Epithelial cell of proximal tubule (primary cell): ENCODE measurements at places on chromosomes 16 and 17. TPM values are rescaled to one million over a fixed set of nuclear protein-coding genes. Genes with fewer than 3 reads are reported as not detected.

Gene JUP
- total RNA-seq, result 314 and 425 TPM in 2 replicates

Gene AGRP
- not detected in 2 replicates for total RNA-seq

Gene HBM
- not detected in 2 replicates for total RNA-seq

Gene HS3ST4
- total RNA-seq, result not detected in 2 replicates

Gene PIK3R6
- not detected in 2 replicates for total RNA-seq

Gene CSNK2A2
- total RNA-seq, result 20.0 and 20.2 TPM in 2 replicates

Gene PRAC1
- total RNA-seq, result not detected in 2 replicates

Gene TPPP3
- total RNA-seq, result 0.36 TPM in 1 of 2 replicates, not detected in the other

Gene NOS2
- total RNA-seq, result under 0.01 and 0.07 TPM in 2 replicates

Gene EME1
- 13.2 and 13.8 TPM in 2 replicates for total RNA-seq

Gene CCL5
- not detected in 2 replicates for total RNA-seq

Gene RAB26
- total RNA-seq, result 2.3 and 11.6 TPM in 2 replicates

Gene KRTAP4-3
- not detected in 2 replicates for total RNA-seq
